ENCODE measurements at places on chromosomes 12 and 14. TPM values are rescaled to one million over a fixed set of nuclear protein-coding genes. Genes with fewer than 3 reads are reported as not detected.

The LIN7A gene
- total RNA-seq: 0.56 TPM

The NUDT14 gene
- total RNA-seq: 14.7 TPM

The HOXC10 gene
- total RNA-seq: 0.64 TPM

The P2RX7 gene
- 4.1 TPM for total RNA-seq

The PRR4 gene
- total RNA-seq: 0.64 TPM

The PRH2 gene
- not detected for total RNA-seq

The HOXC12 gene
- total RNA-seq: not detected

The COQ10A gene
- total RNA-seq: 3.1 TPM

The SOX5 gene
- 0.48 TPM for total RNA-seq

The PTHLH gene
- total RNA-seq: 19.0 TPM

The TDRD9 gene
- total RNA-seq: 0.16 TPM

The PYM1 gene
- total RNA-seq: 66.9 TPM

The C1R gene
- 76.2 TPM for total RNA-seq

The DGLUCY gene
- 21.8 TPM for total RNA-seq

All from esophagus mucosa (tissue), 1 donor.